ENCODE measurements at places on chromosomes 16 and 17.

- DNase-seq = no peak
Observed at GRCh38 chr16:78155791-78156345, 56.4 kb downstream of the WWOX start.

DNA sequence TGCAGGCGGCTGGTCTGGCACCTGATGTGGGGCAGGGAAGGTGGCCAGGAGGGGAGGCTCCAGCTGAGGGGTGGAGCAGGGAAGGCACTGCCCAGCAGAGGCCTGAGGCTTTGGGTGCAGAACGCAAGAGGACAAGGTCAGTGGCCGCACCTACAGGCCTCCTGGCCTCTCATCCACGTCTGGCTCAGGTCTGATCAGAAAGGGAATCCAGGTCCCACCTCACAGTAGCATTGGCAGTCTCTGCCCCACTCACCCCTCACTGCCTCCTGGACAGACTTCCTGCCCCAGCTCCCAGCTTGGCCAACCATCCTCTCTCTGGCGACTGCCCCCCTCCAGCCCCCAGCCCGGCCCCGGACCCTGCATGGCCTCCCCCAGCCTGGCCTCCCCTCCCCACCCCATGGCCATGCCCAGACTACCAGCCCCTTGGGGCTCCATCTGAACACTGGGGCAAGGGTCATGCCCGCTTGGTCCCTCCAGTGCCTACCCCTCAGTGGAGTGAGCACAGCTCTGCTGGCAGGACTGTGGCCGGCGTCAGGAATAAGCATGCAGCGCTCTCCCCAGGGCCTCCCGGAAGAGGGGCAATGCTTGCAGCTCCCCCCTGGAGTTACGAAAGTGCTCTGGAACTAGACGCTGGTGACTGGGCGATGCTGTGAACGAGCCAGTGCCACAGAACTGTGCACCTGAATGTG is 4.6 kb downstream of the UTS2R start:
- DNase-seq = no peak

- DNase-seq = no peak
Observed at GRCh38 chr17:73290399-73291259, 21.2 kb downstream of the CDC42EP4 start.

DNA sequence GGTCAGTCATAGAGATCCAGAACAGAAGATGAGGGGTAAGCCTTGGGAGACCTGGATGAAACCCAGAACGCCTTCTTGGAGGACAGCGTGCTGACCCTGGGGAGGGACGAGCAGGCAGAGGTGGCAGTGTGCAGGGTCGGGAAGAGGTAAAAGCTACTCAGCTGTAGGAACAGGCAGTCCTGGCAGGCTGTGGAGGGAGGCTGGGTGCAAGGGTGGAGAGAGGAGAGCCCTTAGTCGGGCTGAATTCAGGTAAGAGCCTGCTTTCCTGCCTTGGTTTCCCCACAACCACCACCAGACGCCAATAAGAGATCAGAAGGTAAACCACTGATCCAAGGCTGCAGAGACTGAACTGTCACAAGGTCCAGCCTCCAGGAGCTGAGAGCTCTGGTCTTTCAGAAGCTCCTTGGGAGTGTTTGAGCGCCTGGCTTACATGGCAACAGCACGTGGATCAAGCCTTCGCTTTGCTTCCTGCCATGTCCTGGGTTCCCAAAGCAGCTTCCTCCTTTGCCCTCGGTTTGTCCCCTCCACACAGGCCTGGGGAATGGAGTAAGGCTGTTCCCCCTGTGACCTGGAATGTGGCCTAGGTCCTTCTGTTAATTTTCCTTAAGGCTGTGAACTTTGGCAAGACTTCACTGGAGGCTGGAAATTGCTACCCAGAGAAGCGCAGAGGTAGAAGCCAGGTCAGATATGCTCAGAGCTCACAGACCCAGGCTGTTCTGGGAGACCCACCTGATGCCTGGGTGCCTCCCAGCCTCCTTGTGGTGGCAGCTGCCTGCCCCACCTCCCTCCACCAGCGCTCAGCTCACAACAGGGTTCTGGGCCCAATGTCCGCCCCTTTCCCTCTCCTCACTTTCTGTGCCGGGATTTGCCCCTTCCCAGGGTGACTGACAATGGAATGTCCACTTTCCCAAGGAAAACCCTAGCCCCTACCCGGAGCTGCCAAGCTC is 3.9 kb upstream of the PDK2 start:
- DNase-seq = no peak

DNA sequence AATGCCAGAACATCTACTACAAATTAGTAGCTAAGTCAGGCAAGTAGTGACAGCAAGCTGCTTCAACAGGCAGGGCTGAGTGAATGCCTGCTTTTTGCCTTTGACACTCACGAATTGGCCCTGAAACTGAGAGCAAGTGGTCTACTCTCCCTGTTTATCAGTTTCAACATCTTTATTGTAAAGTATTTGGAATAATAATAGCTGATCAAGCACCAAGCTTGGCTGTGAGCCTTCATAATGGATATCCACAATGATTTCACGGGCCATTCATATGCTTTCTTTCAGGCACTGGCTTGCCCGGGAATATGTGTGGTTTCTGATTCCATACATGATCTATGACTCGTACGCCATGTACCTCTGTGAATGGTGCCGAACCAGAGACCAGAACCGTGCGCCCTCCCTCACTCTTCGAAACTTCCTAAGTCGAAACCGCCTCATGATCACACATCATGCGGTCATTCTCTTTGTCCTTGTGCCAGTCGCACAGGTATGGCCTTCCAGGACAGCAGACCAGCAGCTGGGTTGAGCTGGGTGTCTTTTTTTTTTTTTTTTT is 5.2 kb downstream of the TLCD3A start:
- DNase-seq = no peak

DNA sequence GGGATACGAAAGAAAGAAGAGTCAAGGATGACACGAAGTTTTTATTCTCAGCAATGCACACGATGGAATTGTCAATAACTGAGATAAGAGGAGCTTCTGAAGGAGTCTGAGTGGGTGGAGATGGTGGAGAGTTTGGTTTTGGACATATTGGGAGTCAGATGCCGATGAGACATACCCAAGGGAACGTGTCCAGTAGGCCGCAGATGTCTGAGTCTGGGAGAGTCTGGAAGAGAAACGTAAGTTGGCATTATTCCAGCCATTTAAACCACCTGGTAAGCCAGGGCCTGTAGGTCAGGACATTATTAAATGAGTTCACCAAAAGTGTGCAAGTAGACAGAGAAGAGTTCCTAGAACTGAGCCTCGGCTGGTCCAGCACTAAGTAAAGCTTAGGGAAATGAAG is 478.3 kb upstream of the CDH5 start:
- no peak for DNase-seq

DNA sequence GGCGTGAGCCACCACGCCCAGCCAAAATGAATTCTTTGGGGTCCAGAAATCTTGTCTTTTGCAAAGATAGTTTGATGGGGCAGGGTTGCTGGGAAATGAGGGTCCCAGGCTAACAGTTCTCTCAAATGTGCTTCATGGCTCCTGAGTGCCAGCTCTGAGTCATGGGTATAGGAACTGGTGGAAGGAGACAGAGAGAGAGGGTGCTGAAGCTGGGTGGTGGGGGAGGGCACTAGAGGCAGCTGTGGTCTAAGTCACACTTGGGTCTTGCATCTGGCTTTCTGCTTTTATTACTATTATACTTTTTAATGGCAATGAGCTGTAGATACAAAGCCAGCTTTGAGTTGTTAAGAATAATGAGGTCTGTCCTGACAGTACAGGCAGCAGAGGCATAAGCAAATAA is 54.6 kb downstream of the PRKCA start:
- no peak for DNase-seq

DNA sequence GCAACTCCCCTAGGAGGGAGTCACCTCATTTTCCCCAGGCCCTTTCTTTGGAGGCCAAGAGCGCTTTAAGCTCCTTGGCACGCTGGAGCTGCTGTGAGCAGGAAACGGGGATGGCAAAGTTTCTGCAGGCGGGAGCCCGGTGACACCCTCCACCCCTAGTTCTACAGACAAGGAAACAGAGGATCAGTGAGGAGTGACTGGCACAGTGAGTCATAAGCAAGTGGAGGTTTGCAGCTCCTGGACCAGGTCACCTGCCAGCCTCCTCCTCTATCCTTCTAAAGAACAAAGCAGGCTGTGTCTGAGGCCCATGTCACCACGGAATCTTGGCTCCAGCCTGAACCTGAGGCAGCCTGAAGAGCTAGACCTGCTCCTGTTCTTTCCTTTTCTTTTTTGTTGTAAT is 141.9 kb downstream of the TMEM132E start:
- DNase-seq = no peak

GRCh38 chr16:27436921-27437650 is 35.1 kb downstream of the IL21R start:
- DNase-seq = no peak

DNA sequence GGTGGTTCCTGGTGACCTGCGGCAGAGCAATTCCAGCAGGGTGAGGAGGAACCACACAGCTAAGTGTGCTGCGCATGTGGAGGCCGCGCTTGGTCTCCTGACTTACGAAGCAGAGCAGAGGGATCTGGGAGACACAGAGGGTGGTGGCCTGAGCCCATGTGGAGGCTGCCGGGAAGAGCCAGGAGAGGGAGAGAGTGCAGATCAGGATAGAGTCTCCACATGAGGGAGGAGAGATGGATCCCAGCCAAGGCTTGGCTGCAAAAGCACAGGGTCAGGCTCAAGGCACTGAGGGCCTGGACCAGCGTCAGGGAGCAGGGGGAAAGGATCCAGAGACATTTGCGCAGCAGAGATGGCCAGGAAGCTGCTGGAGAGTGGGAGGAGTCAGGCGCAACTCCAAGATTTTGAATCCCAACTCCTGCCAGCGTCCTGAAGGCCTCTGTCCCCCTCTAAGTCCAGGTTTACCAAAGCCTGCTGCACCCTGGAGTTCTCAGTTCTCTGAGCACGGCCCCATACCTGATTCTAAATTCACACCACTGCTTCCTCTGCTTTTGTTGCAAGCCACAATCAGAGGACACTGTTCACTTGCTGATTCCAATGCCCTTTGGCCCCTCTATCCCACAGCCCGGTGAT is 11.3 kb upstream of the MLLT6 start:
- peak; percentile 97 for DNase-seq

- no peak for DNase-seq
Observed at GRCh38 chr16:85570213-85570734, 42.8 kb upstream of the GSE1 start.

GRCh38 chr16:86033016-86033474 is 134.1 kb downstream of the IRF8 start:
- DNase-seq = peak; percentile 6

DNA sequence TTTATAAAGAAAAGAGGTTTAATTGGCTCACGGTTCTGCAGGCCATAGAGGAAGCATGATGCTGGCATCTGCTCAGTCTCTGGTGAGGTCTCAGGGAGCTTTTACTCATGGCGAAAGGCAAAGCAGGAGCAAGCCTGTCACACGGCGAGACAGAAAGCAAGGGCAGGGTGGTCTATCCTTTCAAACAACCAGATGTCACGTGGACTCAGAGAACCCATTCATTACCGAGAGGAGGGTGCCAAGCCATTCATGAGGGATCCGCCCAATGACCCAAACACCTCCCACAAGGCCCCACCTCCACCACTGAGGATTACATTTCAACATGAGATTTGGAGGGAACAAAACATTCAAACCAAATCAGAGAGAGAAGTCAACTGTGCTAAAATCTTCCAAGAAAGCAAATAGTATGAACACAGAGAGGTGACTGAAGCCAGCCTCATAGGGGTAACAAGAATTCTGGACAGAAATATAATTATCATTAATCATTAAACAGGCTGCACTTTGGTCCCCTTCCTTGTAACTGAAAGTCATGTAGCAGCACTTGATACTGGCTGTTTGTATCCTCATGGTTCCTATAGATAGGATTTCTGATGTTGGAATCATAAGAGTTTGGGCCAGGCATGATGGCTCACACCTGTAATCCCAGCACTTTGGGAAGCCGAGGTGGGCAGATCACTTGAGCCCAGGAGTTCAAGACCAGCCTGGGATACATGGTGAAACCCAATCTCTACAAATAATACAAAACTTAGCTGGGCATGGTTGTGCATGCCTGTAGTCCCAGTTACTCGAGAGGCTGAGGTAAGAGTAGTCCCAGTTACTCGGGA is 52.5 kb upstream of the B4GALNT2 start:
- DNase-seq = no peak

DNA sequence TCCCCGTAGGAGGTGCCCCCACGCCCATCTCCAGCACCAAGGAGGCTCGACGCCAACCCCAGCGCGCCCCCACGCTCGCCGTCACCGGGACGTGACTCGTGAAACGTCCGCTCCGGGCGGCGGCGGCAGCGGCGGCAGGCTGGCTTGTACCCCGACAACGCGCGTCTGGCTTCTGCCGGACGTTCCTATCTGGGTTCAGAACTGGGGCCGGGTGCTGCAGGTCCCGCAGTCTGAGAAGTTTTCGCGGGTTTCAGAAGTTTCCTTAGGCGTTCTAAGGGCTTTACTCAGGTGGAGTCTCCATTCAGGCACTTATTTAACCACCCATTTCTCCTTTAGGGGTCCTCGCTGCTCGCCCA is 672 bp upstream of the ALKBH5 start:
- DNase-seq = peak; percentile 90

- no peak for DNase-seq
Observed at GRCh38 chr17:28364665-28365363, at the start of gene SEBOX. Gene SEBOX, minus strand, starts transcription at chr17:28365199. Its CDS starts 48 bp downstream, at chr17:28365151.

DNA sequence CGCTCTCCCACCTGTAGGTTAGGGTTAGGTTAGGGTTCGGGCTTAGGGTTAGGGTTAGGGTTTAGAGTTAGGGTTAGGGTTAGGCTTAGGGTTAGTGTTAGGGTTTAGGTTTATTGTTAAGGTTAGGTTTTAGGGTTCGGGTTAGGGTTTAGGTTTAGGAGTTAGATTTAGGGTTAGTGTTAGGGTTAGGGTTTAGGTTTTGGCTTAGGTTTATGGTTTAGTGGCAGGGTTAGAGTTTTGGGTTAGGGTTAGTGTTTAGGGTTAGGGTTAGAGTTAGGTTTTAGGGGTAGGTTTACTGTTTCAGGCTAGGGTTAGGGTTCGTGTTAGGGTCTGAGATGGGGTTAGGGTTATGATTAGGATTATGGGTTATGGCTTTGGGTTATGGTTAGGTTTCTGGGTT is 31.6 kb upstream of the ZCCHC14 start:
- no peak for DNase-seq

DNA sequence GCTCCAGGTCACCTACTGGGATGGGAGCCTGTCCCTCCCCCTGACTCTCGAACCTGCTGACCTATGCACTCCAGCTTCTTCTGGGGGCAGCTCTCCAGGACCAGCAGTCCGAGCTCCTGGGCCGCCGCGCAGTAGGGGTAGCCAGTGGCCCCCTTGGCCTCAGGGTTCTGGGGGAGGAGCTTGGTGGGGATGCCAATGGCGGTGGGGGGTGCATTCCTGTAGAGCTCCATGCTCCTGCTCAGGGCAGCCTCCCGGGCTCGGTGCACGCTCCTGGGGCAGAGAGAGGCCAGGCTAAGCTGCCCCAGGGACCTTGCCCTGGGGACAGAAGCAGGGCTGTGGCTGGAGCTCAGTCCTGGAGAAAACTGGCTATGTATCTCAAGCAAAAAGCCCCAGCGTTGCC is 7.7 kb upstream of the SPATA2L start:
- DNase-seq = no peak

- no peak for DNase-seq
Observed at GRCh38 chr16:2609827-2610470, 72.1 kb downstream of the PDPK1 start.
